ENCODE measurements at places on chromosomes 16 and 17.

DNA sequence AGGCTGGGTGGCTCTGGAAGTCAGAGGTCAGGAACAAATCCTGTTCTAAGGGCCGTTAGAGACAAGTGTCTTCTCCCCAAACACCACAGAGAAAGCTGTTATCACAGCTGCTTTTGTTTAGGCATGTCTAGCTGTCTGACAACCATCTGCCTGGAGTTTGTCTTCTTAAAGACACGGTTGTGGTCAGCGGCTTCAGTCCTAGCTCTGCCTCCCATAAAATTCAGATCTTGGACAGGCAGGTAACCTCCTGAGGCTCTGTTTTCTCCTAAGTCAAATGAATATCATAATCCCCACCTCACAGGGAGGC, 2.3 kb upstream of the ITGA3 start:
- no peak for DNase-seq

- no peak for DNase-seq
Observed at GRCh38 chr16:25020112-25020631, 5.0 kb upstream of the ARHGAP17 start.

GRCh38 chr17:47205419-47205963, 3.7 kb upstream of the MYL4 start:
- no peak for DNase-seq

GRCh38 chr17:52170963-52171572, 12.6 kb upstream of the CA10 start:
- no peak for DNase-seq

DNA sequence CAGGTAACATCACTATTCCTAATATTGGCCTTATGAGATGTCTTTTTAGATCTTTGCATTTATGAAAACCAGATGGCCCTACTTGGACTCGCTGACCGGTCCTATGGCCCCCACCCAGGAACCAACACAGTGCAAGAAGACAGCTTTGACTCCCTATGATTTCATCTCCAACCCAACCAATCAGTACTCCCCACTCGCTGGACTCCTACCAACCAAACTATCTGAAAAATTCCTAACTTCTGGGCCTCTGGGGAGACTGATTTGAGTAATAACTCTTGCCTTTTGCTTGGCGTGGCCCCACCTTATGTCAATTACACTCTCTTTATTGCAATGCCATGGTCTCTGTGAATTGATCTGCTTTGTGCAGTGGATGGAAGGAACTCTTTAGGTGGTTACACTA, 828.9 kb downstream of the CDH11 start:
- DNase-seq = no peak

GRCh38 chr17:34979650-34980352, 511 bp upstream of the LIG3 start:
- DNase-seq = no peak

GRCh38 chr17:22337467-22337866, 645.1 kb downstream of the KCNJ18 start:
- DNase-seq = no peak

GRCh38 chr16:17439580-17439979, 31.2 kb downstream of the XYLT1 start:
- DNase-seq = no peak

- DNase-seq = no peak
Observed at GRCh38 chr16:66134875-66135274, 231.6 kb upstream of the CDH5 start.

DNA sequence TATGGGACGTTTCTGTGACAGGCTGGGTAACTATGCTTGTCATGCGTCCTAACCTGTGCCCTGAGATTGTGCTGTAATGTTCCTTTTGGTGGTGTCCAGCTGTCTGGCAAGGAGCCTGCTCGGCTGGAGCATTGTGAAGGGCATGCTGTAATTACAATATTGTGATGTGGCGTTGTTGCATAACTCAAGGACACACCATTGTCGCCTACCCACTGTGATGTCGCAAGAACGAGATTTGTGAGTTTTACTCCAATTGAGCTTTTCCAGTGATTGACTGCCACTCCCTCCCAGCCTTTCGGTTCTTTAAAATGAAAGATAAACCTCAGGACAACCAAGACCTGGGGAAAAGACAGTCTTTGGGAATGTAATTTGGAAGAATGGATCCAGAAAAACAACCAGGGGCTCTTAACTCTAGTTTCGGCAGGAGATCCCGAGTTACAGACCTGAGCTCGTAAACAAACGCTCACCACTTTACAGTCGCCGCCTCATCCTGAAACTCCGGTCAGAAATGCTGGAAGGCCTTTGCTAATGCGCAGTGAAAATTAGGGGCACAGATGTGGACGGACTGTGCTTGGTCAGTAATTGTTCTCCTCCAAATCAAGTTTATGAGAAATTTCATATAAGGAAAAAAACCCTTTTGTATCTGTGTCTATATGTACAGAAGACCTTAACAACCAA, 1.3 kb downstream of the ZNF750 start:
- DNase-seq = no peak
